Caudate nucleus (tissue), 63 donors: ENCODE measurements at places on chromosomes 13 and 19.

- DNase-seq: peak; percentile 83
These were observed 72.5 kb upstream of the MRI1 start for GRCh38 chr19:13691569-13692435.

DNA sequence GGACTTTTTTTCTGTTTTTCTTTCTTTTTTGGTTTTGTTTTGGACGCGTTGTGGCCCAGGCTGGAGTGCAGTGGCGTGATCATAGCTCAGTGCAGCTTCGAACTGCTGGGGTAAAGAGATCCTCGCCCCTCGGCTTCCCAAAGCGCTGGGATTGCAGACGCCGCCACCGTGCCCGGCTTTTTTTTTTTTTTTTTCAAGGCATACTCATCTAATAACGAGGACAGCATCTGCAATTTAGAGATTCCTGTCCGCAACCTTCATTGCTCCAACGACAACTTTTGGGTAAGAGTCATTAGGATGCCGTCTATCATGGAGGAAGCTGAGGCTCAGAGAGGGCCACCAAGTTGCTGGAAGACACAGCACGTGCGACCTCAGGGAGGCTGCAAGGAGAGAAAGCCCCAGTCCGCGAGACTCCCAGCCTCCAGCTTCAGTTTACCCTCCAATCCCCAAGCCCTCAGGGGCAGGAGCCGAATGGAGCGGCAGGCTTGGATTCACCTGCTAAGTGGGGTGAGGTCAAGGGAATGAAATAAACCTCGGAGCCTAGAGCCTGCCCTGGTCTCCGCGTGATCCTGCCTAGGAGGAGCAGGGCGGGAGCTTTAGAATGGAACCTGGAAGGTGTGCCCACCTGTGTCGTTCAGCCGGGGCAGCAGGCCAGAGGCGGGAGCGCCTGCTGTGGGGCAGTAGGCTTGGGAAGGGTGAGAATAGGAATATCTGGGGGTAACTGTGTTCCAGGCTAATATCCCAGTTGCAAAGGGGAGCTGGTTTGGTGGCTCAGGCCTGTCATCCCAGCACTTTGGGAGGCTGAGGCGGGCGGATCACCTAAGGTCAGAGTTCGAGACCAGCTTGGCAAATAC is 676 bp upstream of the POLRMT start:
- no peak for DNase-seq

DNA sequence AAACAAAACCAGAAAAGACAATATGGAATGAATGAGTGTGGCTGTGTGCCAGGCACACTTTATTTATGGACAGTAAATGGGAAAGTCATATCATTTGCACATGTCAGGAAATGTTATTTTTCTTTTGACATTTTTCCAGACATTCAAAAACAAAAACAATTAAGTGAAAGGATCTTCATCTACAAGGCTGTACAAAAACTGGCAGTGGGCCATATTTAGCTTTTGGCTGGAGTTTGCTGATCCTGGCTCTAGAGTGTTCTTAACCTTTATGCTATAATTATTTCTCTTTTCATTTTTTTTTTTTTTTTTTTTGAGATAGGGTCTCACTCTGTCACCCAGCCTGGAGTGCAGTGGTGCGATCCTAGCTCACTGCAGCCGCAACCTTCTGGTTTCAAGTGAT is 6.5 kb upstream of the TNFSF9 start:
- no peak for DNase-seq

- DNase-seq: no peak
These were observed 350.9 kb downstream of the SUCLA2 start for GRCh38 chr13:47650209-47650608.
